Cardiac muscle cell (in vitro differentiated cells and primary cell): ENCODE measurements at places on chromosomes 11 and 22. TPM values are rescaled to one million over a fixed set of nuclear protein-coding genes. Genes with fewer than 3 reads are reported as not detected.

MLC1 gene
- polyA plus RNA-seq, result 0.32 TPM in 1 of 2 replicates, not detected in the other

SUSD2 gene
- 1.8 and 2.2 TPM in 2 replicates for polyA plus RNA-seq

AIFM3 gene
- 0.67 and 0.87 TPM in 2 replicates for polyA plus RNA-seq

CEND1 gene
- 1.7 and 8.2 TPM in 2 replicates for polyA plus RNA-seq

ADM2 gene
- polyA plus RNA-seq, result 0.10 TPM in 1 of 2 replicates, not detected in the other

TBX1 gene
- polyA plus RNA-seq, result 0.71 and 0.84 TPM in 2 replicates
